Activated naive CD8-positive, alpha-beta T cell treated with anti-CD3 and anti-CD28 coated beads, Interleukin-2, amount 10 ng/mL, durations not matched to agents 7 days and 5 days (primary cell): ENCODE measurements at places on chromosomes 5 and 9. TPM values are rescaled to one million over a fixed set of nuclear protein-coding genes. Genes with fewer than 3 reads are reported as not detected.

DNA sequence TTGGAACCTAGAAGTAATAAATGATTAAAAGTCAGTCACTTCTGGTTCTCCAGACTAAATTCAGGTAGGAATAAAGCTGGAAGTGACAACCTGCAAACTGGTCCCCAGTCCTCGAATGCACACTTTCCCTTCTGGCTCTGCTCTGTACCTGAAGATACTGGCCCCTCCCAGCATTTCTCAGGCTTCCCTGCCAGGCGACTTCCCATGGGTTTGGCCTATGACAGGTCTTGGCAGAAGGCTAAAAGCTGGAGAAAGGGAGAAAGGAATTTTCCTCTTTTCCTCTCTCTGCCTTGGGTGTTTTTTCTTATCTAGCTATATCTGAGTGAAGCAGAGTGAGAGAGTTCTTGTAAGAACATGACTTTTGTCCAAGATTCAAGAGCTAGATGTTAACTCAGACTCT, 1005.7 kb downstream of the DTWD2 start:
- no peak for DNase-seq

- DNase-seq: peak; percentile 62
These were observed 29.2 kb downstream of the CDKN2A start for GRCh38 chr9:21964925-21965385.

Gene RANBP3L
- total RNA-seq: not detected

- no peak for DNase-seq
These were observed 273.9 kb upstream of the SGCD start for GRCh38 chr5:156053056-156053455.

DNA sequence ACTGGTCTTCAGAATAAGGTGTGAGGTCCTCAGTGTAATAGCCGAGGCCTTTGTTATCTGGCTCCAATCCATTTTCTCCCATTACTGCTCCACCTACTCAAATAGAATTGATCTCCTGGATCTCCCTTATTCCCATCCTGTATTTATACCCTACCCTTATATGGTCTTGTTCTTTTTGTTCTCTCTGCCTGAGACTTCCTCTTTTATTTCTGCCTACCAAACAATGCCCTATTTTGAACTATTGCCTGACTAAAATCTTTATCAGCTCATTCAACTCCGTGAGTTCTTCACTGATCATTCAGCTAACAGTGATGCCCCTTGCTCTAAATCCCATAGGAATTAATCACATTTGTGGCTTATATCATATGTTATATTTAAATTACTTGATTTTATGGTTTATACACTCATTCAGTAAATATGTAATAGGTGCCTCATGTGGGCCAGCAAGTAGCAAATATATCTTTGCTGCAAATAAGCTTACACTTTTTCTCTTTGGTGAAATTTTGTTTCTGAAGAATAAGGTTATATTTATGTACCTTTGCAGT, 417.5 kb upstream of the MEF2C start:
- no peak for DNase-seq

Gene FOXD4L4
- 0.55 TPM for total RNA-seq

- DNase-seq: no peak
These were observed 203.0 kb downstream of the SPATA31A6 start for GRCh38 chr9:42386477-42386876.

GRCh38 chr9:38286766-38287165, 105.7 kb upstream of the ALDH1B1 start:
- DNase-seq: no peak

- DNase-seq: no peak
These were observed 4.7 kb downstream of the MYORG start for GRCh38 chr9:34371886-34372466.

Gene APBA1
- total RNA-seq: 0.11 TPM

DNA sequence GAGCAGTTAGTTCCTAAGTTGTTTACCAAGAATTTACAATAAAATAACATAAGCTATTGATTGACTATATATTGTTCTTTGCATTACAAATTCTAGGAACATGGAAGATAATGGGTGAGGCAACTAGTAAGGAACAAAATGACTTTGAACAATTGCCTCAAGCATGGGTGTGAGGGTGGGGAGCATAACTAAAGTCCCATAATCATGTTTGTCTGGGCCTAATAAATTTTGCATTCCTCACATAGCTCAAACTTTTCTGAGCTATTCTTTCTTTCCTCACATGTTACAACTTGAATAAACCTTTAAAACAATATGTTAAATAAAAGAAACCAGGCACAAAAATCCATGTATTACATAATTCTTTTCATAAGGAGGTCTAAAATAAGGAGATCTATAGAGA, 1066.1 kb downstream of the NR2F1-AS1 start:
- no peak for DNase-seq
